Cerebellar cortex (tissue), 1 donor: ENCODE measurements at places on chromosomes 1 and 21.
A peak's percentile ranks its signal among the peaks of the same experiment; 100 is the strongest.

- no peak for DNase-seq
Observed at GRCh38 chr1:118744420-118744819, 243.7 kb downstream of the TBX15 start.

DNA sequence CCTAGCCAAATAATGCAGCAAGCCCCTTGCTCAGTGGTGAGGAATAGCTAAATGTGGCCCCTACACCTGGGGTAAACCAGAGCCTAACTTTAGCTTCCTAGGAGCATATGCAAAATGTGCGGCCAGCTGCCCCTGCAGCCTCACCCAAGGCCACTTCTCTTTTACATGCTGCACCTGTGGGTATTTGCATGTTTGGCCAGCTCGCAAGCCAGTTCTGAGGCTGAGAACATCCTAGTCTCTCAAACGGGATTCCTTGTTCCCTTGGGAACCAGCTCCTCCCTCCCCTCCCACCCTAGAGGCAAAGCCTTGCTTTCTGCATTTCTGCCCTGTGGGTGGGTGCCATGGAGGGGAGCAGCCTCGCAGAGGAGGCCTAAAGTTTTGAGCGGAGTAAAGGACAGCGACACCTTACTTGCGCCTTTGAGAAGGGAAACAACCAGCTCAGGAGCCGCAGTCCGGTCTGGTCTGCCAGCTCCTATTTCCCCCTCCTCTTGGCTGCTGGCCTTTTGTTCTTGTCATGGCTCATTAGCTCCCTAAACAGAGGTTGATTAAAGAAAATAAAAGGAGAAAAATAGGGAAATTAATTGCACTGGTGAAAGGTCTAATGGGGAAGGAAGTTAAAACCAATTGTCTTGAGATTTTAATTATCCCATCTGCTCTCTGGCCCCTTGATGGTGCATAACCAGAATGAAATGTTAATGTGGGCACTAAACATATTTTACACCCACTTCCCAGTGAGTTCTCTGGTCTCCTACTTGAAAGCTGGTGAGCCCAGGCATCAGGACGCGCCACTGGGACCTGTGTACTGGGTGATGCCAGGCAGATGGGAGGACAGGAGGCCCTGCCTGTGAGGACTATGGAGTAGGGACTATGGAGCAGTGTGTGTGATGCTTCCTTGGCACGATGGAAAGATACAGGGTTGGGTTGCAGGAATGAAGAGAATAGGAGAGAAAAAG lies 68.7 kb downstream of the TEX35 start:
- no peak for DNase-seq

DNA sequence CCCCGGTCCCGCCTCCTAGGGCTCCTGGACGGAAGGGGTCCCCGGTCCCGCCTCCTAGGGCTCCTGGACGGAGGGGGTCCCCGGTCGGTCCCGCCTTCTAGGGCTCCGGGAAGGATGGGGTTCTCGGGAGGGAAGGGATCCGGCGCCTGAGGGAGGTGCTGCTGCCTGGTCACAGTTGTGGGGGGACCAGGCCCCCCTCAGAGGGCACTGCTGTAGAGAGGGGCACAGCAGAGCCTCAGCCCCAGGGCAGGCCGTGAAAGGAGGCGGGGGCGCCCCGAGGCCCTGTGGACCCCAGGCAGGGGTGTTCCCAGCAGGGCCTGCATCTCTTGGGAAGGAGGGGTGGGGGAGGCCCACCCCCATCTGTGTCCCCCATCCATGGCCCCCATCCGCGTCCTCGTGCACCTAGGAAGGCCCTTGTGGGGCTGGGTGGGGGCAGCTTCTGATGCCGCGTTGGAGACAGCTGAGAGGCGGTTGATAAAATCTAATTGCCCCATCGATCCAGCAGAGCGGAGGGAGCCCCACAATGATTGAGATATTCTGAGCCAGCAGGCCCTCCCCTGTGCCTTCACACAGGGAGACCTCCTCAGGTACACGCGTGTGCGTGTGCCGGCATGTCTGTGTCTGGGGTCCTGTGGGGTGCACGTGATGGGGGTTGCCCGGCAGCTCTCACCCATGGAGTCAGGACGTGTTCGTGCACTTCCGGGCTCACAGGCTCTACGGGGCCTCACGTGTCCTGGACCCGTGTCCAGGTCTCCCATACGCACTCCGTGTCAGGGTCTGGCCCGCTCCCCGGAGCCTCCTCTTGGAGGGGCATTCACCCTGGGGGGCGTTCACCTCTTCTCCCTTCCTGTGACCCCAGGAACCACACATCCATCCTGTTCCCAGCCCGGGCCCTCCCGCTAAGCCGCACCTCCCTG lies 12.9 kb downstream of the SAMD11 start:
- DNase-seq = no peak

GRCh38 chr21:31236528-31236927 lies 107.5 kb downstream of the TIAM1 start:
- no peak for DNase-seq

- peak; percentile 43 for DNase-seq
Observed at GRCh38 chr21:20999659-21000058, 1.4 kb downstream of the NCAM2 start.

DNA sequence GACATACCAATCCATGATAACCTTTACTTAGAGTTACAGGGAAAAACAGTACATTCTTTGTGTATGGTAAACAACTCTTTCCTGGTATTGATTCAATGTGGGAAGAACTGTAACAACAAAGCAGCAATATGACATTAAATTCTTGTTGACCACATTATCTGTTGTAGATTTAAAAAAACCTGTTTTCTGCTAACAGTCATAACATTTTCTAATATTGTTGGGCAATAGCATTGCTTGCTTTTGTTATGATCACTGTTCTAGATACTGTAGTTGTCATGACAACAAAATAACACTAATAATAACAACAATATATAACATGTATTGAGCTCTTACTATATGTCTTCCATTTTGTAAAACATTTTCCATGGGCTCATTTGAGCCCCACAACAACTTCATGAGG lies 54.2 kb downstream of the PDE4B start:
- no peak for DNase-seq

DNA sequence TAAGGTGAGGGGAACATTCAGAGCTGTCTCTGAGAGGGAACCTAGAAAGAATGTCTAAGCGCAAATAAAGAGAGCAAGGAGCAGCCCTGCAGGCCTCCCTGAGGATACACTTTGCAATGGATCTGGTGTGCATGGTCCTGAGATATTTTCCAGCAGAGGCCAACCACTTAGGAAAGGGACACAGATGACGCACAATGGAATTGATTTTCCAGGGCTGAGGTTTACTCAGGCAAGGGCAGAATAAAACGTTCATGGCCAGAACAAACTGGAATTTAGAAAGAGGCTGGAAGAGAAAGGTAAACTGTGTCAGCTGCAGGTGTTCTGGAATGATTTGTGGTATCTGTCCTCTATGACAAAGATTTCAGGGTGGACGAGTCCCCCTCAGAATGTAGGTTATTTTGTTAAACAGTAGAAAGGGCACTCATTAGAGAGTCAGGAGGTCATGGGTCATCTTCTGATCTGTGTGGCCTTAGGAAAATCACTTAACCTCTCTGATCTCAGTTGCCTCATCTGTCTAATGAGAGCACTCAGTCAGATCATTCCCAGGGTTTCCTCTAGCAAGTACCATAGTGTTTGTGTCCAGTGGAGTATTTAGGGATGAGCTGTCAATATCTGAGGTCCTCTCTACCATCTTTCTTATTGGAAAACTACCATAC lies 61.8 kb upstream of the PGBD5 start:
- no peak for DNase-seq

GRCh38 chr21:43734131-43734927 lies 15.4 kb downstream of the PDXK start:
- no peak for DNase-seq

GRCh38 chr21:42939582-42940413 lies 14.4 kb upstream of the ERVH48-1 start:
- DNase-seq = no peak

- DNase-seq = no peak
Observed at GRCh38 chr1:11138029-11138428, 38.4 kb upstream of the EXOSC10 start.

DNA sequence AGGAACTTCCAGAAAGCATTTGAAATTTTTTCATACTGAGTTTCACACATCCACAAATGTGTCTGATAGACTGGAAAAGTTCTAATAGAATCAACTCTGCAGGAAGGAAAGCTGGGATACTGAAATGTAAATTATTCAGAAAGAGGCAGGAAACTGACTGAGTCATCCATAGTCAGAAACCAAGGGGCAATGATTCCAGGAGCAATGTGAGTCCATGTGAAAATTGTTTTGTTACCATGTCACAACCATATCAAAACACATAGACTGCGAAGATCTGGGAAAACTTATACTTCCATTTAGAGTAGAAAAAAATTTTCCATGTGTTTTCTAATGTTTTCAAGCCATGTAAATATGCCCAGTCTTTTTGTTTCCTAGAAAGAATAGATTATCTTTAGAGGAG lies 142.3 kb upstream of the TMPRSS15 start:
- DNase-seq = no peak

- DNase-seq = no peak
Observed at GRCh38 chr1:208273386-208274017, 29.3 kb upstream of the PLXNA2 start.

DNA sequence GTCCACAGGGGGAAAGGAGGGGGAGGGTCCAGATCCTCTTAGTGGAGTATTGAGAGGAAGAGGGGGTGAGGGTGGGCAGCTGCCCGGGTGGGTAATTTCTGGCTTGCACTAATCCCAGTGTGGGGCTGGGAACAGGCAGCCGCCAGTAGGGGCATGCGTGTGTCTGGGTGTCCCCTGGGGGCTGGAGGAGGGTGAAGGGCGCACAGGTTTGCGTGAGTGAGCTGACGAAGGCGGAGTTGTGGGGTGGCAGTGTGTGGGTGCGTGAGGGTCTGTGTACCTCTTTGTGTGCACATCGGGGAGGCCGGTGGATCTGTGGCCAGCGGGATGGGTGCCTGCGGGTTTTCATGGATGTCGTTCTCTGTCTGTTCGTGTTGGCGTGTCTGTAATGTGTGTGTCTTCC lies 97.3 kb downstream of the PAX7 start:
- DNase-seq = no peak
